ENCODE measurements at places on chromosomes 4 and X.

DNA sequence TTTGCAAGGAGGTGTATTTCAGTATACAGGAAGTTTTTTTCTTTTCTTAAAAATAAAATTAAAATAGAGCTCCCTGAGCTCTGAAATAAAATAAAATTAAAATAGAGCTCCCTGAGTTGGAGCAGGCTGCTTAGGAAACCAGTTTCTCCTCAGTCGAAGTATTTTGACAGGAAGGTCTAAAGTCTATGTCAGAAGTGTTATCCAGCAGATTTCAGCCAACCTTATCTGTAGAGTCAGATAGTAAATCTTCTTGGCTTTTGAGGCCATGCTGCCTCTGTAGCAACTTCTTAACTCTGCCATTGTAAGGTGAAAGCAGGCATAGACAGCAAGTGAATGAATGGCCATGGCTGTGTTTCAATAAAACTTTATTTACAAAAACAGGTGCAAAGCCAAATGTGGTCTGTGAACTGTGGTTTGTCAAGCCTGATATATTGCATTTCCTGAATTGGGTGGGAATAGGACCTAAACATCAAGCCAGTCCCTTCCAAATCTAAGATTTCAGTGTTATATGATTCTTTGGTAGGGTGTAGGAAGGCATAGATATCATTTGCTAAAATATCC, 9.5 kb upstream of the KLKB1 start:
- DNase-seq = no peak

DNA sequence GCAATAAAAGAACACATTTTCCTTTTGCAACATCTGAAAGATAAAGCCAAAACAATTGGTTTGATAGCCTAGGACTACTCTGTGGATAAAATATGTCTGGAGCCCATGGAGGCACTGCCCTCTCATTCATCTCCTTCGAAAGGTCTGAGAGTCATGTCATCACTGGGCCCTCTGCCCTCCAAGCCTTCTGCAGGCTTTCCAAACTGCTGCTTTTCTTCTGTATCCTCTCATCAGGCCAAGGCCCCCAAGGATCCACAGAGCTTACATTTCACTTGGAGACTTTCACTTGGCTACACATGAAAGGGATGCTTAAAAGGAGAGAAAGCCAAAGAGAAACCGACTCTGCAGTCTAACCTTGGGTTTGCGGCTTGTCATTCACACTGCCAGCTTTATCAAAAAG, 109.9 kb downstream of the SH3RF1 start:
- DNase-seq = no peak

DNA sequence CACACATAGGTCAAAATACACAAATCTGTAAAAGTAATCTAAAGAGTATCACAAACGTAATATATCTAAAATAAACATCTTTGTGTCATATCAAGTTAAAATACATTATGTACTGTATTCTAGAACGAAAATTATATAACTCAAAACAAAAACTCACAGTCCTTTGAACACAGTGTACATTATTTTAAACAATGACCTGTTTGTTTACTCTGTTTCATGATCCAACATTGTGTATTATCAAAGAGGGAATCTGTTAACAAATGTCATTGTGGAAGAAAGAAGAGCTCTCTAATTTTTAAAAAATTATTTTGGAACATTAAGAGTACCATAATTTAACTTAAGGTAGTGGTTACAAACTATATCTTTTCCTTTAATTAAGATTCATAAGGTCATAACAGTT, 144.1 kb downstream of the FRYL start:
- no peak for DNase-seq

DNA sequence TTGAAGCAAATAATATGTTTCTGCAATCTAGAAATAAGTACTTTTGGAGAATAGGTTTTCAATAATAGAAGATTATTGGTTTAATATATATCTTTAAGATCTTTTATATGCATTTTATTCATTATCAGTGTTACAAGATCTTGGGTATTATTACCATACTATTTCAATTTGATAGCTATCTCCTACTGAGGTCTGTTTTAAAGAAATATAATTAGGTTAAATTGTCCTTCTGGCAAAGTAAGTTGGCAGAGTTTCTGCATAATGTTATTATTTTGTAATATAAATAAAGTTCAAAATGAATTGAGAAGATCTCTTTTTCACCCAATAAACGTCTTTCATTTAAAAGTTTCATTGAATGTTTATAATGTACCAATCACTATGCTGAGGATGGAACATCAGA, 443.7 kb downstream of the FAT4 start:
- DNase-seq = no peak

- DNase-seq = no peak
Measured at GRCh38 chr4:85995361-85995760, 364.5 kb downstream of the MAPK10 start.

DNA sequence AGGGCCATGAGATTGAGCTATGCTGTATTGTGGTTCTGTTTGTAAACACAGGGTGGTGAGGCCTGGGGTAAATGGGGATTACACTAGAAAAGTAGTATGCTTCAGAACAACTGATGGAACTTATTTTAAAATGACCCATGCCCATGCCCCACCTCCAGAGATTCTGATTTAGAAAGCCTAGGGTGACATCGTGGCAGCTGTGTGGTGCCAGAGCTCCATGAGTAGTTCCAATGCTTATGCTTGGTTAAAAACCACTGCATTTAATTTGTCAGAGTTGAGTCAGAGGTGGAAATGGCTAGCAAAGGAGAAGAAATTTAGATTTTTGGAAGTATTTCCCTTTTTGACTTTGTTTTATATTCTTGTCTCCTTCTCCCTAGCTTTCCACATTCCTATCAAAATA, 63.4 kb upstream of the PDE5A start:
- no peak for DNase-seq

- DNase-seq = no peak
Measured at GRCh38 chr4:120692964-120693363, 229.6 kb downstream of the PRDM5 start.

GRCh38 chr4:48255072-48255958, 14.3 kb downstream of the TEC start:
- no peak for DNase-seq

GRCh38 chrX:63349307-63349706, 1.8 kb downstream of the SPIN4 start:
- DNase-seq = no peak

DNA sequence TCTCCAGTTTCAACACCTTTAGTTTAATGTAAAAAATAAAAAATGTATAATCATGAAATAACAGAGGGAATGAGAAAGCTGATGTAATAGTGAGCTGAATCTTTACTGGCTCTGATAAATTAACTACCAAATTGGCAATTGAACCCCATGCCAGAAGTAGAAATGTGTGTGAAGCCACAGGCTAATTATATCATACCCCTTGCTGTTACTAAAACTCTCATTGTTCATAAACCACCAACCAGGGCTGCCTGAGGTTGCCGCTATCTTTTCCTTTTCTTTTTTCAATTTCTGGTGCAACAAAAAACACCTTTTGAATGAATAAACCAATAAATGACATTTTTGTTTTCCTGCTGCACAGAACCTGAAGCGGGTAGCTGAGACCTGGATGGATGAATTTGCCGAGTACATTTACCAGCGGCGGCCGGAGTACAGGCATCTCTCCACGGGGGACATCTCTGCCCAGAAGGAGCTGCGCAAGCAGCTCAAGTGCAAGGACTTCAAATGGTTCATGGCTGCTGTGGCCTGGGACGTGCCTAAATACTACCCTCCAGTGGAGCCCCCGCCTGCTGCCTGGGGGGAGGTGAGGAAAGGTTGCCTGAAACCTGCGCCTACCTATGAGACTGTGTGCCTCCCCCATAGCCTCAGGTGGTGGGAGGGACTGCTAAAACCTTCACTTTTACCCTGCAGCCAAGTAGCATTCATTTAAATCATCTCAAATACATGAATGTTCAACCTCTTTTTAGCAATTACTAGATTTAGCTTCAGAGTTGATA, 216.7 kb upstream of the GALNT7 start:
- no peak for DNase-seq

DNA sequence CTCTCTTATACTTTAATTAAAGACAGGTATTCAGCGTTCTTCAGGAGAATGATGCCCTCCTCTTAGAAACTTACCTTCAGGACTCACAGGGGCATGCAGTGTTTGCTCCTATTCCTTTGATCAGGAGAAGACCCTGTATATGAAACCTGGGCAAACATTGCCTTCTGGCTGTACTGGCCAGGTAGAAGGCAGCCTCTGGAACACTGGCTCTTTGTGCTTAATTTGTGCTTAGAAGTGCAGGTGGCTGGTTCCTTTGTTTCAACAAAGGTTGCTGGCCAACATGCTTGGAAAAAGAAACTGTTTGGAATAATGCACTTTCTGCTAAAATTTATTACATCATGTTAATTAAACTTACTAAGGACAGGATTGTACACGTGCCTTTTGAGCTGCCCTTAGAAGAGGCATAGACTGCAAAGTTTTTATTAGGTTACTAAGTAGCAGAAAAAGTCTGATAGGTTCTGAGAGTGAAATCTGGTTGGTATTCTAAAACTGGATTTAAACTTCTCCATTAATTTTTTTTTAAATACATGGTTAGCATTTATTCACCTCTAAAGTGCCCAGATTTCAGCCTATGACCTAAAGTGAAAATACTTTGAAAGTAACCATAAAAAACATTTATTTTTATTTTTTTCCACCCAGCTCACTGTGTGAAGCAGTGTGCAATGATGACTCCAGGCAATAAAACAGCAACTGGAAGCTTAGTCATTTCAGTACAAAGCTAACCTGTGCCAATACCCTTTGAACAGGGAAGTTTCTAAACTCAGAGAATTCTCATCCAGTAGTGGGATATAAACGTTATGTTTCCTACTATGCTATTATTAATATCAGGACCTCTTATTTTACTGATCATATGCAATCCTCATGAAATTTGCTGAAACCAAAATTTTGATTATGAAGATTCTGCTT, 11.3 kb downstream of the RASSF6 start:
- DNase-seq = no peak

GRCh38 chr4:104973708-104974107, 173.0 kb upstream of the TET2 start:
- DNase-seq = no peak

GRCh38 chr4:134202166-134202956, 772 bp upstream of the PABPC4L start:
- no peak for DNase-seq
